ENCODE measurements at places on chromosomes 5 and 9. TPM values are rescaled to one million over a fixed set of nuclear protein-coding genes. Genes with fewer than 3 reads are reported as not detected.

MARCOL gene
- not detected for total RNA-seq

KLF4 gene
- total RNA-seq, result 113 TPM

GRIA1 gene
- 48.8 TPM for total RNA-seq

MYMK gene
- total RNA-seq, result not detected

Data from osteocyte (in vitro differentiated cells).